ENCODE measurements at places on chromosomes 4 and X. TPM values are rescaled to one million over a fixed set of nuclear protein-coding genes. Genes with fewer than 3 reads are reported as not detected.
A peak's percentile ranks its signal among the peaks of the same experiment; 100 is the strongest.

DNA sequence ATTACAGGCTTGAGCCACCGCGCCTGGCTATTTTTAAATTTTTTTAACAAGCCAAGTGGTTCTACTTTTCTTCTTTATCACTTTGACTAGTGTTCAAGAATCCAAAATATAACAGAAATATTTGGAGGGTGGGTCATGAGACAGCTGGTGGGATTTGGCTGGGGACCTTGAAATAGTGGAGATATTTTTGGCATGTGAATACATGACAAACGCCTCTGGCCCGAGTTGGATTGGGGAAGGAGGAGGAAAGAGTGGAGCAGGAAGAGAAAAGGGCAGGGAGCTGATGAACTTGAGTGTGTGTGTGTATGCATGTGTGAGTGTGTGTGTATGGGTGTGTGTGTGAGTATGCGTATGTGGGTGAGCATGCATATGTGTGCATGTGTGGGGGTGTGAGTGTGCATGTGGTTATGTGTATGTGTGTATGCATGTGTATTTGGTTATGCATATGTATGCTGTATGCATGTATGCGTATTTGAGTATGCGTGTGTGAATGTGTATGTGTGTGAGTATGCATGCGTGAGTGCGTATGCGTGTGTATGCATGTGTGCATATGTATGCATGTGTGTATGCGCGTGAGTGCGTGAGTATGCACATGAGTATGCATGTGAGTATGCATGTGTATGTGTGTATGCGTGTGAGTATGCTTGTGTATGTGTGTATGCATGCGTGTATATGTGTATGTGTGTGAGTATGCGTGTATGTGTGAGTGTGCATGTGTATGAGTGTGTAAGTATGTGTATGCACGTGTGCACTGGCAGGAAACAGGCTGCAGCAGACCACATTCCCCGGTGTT, 49.6 kb downstream of the JADE1 start:
- no peak overlapping the region for H3K4me3 ChIP-seq
- no peak for DNase-seq
- H3K36me3 ChIP-seq, result peaks cover 68% of the 10 kb centered on the region
- H3K4me1 ChIP-seq, result peaks cover 61% of the 10 kb centered on the region

- peak overlapping the region; percentile 57 for H3K4me3 ChIP-seq
- no peaks in the 10 kb centered on the region for H3K27me3 ChIP-seq
- H3K36me3 ChIP-seq, result peaks cover 44% of the 10 kb centered on the region
- H3K27ac ChIP-seq, result peak overlapping the region; percentile 85
- peak; percentile 57 for DNase-seq
These were observed 19.7 kb downstream of the MAEA start for GRCh38 chr4:1309261-1310010.

DNA sequence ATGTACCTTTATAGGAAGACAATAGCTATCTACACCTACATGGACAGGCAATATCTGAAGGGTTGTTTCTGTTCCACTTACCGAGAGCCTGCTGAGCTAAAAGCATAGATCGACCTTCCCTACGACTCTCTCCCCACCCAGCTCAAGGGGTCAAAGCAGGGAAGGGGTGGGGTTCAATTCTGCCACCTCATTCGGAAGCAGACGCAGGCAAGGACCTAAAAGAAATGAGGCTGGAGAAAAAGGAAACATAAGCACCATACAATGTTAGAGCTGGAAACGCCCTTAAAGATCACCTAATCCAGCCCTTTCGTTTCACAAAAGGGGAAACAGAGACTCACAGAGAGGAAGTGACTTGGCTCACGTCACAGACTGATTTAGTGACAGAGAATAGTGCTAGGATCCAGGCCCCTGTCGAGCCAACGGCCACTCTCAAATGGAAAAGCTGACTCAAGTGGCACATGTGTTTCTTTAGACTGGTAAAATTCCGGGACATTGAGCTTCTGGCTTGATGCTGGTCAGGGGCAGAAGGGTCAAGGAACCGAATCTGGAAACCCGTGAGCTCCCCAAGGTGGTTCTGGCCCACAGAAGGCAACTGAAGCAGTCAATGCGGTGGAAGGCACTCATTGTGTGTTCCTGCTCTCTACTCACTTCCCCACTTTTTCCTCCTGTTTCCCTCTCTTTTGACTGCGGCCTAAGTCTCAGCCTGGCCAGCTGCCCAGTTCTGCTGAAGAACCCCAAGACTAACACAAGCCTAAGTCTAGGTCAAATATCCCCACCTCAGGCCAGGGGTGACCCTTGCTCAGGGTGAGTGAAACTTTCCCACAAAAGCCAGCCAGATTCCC, 7.5 kb downstream of the SEPTIN6 start:
- H3K4me1 ChIP-seq, result peaks cover 65% of the 10 kb centered on the region
- peaks cover 58% of the 10 kb centered on the region for H3K36me3 ChIP-seq
- DNase-seq, result peak; percentile 60

- H3K27me3 ChIP-seq, result no peaks in the 10 kb centered on the region
- no peak for DNase-seq
- H3K4me1 ChIP-seq, result peaks cover 12% of the 10 kb centered on the region
- no peak overlapping the region for H3K4me3 ChIP-seq
- H3K36me3 ChIP-seq, result no peaks in the 10 kb centered on the region
- H3K27ac ChIP-seq, result no peak overlapping the region
These were observed 30.5 kb upstream of the RBPJ start for GRCh38 chr4:26290321-26290720.

DNA sequence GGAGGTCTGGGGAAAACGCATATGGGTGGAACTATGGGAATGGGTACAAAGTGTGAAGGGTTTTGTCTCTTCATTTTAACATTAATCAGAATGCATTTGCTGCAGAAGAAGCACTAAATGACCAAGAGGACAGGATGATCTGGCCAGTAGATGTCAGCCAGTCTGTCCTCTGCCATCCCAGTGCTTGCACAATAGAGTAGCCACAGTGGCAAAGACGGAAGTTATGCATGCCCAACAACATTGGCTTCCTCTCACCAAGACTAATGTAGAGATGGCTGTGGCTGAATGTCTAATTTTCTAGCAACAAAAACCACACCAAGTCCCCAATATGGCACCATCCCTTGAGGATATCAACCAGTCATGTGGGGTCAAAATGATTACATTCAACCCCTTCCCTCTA, 45.0 kb upstream of the ARHGEF6 start:
- DNase-seq, result no peak
- no peak overlapping the region for H3K27ac ChIP-seq
- peaks cover 6% of the 10 kb centered on the region for H3K36me3 ChIP-seq
- H3K27me3 ChIP-seq, result no peaks in the 10 kb centered on the region
- H3K4me3 ChIP-seq, result no peak overlapping the region
- no peaks in the 10 kb centered on the region for H3K4me1 ChIP-seq

DNA sequence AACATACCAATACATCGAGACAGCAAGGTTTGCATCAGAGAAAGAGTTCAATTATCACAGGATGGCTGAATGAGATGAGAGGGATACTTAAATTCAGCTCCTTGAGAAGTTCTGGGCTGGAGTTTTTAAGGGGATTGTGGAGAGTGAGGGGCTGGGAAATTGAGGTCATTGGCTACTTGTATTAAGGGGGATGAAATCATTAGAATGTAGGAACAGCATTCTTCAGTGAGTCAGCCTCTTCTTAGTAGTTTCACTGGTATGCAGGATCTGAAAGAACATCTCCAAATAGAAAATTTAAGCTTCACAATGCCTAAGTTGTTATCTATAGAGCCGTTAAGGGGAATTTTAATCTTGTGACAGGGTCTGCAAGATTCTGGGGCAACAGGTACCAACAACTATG, 211.6 kb upstream of the TAPT1 start:
- no peak overlapping the region for H3K27ac ChIP-seq
- no peaks in the 10 kb centered on the region for H3K27me3 ChIP-seq
- H3K36me3 ChIP-seq, result no peaks in the 10 kb centered on the region
- no peaks in the 10 kb centered on the region for H3K4me1 ChIP-seq

- DNase-seq, result no peak
- H3K27me3 ChIP-seq, result no peaks in the 10 kb centered on the region
- H3K36me3 ChIP-seq, result peaks cover 2% of the 10 kb centered on the region
- H3K27ac ChIP-seq, result peak overlapping the region; percentile 76
- no peak overlapping the region for H3K4me3 ChIP-seq
- H3K4me1 ChIP-seq, result peaks cover 17% of the 10 kb centered on the region
These were observed 126.7 kb downstream of the RBM47 start for GRCh38 chr4:40502934-40503333.

DNA sequence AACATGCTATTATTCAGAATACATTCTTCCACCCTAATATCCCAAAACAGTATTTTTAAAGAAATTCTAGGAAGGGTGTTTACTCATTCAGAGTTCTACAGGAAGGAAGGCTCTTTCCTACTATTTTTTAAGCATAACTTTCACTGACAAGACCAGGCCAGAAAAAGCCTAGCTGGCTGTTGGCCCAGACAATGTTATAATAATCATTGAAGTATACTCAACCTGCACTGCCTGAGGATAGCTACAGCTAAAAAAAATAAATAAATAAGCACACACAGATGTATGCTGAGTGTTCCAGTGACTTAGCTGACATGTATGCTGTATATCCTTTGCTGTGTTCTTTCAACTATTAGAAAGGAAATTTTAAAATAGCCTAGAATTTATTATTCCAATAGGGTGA, 145.8 kb upstream of the SPRY1 start:
- DNase-seq, result no peak
- H3K4me3 ChIP-seq, result no peak overlapping the region
- H3K27me3 ChIP-seq, result no peaks in the 10 kb centered on the region

GRCh38 chrX:103367502-103367901, 8.8 kb upstream of the BEX3 start:
- H3K4me1 ChIP-seq, result no peaks in the 10 kb centered on the region
- peaks cover 1% of the 10 kb centered on the region for H3K27me3 ChIP-seq
- no peak overlapping the region for H3K4me3 ChIP-seq
- H3K36me3 ChIP-seq, result no peaks in the 10 kb centered on the region

DNA sequence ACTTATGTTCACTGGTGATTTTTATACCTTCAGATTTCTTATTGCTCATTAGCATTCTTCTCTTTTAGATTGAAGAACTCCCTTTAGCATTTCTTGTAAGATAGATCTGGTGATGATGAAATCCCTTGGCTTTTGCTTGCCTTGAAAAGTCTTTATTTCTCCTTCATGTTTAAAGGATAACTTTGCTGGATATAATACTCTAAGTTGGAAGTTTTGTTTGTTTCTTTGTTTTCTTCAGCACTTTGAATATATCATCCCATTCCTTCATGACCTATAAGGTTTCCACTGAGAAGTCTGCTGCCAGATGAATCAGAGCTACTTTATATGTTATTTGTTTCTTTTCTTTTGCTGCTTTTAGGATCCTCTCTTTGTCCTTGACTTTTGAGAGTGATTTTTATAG, 18.5 kb downstream of the CC2D2A start:
- no peak overlapping the region for H3K4me3 ChIP-seq
- H3K27ac ChIP-seq, result no peak overlapping the region
- peaks cover 11% of the 10 kb centered on the region for H3K27me3 ChIP-seq
- H3K36me3 ChIP-seq, result no peaks in the 10 kb centered on the region
- no peaks in the 10 kb centered on the region for H3K4me1 ChIP-seq
- DNase-seq, result no peak

DNA sequence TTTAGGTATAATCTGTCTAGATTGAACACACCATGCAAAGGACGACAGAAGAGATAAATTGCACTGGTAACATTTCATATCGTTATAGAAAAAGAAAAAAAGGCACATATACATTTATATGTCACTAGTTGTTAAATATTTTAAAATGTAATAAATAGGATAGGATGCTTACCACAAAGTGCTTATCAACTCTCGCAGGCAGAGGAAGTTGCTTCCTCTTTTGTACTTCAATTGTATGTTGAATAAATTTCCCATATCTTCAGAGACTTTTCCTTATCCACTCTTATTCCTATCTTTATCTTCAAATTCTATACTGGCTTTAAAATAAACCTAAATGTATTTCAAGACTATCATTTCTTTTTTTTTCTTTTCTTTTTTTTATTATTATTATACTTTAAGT, 163.3 kb upstream of the SPOCK3 start:
- no peak overlapping the region for H3K4me3 ChIP-seq
- H3K36me3 ChIP-seq, result no peaks in the 10 kb centered on the region
- no peak for DNase-seq
- no peaks in the 10 kb centered on the region for H3K4me1 ChIP-seq
- no peak overlapping the region for H3K27ac ChIP-seq

ARSJ gene
- not detected for total RNA-seq

DNA sequence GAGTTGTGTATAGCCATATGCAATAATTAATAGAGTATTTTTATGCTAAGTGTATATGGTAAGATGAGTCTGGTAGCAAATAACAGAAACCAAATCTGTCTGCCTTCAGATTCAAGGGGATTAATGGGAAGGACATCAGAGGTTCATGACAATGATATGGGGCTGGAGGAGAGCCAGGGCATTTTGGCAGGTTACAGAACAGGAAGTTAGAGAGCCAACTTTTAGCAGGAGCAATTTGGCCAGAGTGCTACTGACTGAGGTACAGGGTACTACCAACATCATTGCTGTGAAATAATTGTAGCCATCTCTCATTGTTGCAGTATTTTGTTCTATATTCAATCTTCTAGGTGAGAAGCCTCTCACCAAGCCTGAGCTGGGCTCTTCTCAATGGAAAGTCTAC, 210.9 kb upstream of the FAM47A start:
- H3K36me3 ChIP-seq, result no peaks in the 10 kb centered on the region
- no peak overlapping the region for H3K4me3 ChIP-seq
- no peak overlapping the region for H3K27ac ChIP-seq
- no peak for DNase-seq
- no peaks in the 10 kb centered on the region for H3K4me1 ChIP-seq

SLC7A11 gene
- total RNA-seq, result 2.2 TPM

- H3K4me1 ChIP-seq, result no peaks in the 10 kb centered on the region
- H3K27ac ChIP-seq, result no peak overlapping the region
- no peaks in the 10 kb centered on the region for H3K36me3 ChIP-seq
- DNase-seq, result no peak
- H3K4me3 ChIP-seq, result no peak overlapping the region
These were observed 96.7 kb downstream of the PPP2R2C start for GRCh38 chr4:6375620-6376295.

REELD1 gene
- 0.20 TPM for total RNA-seq

DNA sequence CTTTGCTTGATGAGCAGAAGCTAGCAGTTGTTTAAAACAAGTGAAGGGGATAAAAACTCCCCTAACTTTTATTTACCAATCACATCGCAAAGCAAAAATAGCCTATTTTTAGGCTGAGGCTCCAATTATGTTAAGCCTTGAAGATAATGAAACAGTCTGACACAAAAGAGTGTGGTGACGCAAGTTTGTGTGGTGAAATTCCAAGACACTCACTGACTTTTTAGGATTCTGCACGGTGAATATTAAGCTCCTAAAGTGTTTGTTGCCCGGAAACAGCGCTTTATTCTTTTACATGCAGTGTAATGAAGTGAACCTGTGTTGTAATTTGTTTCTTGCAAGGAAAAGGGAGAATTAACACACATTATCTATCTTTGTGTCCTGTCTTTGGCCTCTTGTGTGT, 74.8 kb downstream of the POLA1 start:
- peaks cover 32% of the 10 kb centered on the region for H3K36me3 ChIP-seq
- DNase-seq, result no peak
- H3K27ac ChIP-seq, result no peak overlapping the region
- H3K4me1 ChIP-seq, result no peaks in the 10 kb centered on the region
- no peak overlapping the region for H3K4me3 ChIP-seq

DNA sequence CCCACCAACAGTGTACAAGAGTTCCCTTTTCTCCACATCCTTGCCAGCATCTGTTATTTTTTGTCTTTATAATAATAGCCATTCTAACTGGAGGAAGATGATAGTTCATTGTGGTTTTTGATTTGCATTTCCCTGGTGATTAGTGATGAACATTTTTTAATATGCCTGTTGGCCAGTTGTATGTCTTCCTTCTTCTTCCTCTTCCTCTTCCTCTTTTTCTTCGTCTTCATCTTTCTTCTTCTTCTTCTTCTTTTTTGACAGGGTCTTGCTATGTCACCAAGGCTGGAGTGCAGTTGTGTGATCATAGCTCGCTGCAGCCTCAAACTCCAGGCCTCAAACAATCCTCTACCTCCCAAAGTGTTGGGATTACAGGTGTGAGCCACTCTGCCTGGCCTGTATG, 87.4 kb downstream of the CCDC160 start:
- no peak overlapping the region for H3K27ac ChIP-seq
- DNase-seq, result no peak
- no peak overlapping the region for H3K4me3 ChIP-seq
- no peaks in the 10 kb centered on the region for H3K36me3 ChIP-seq
- no peaks in the 10 kb centered on the region for H3K4me1 ChIP-seq

Measured in activated CD4-positive, alpha-beta T cell treated with anti-CD3 and anti-CD28 coated beads, Interleukin-2, amount 10 ng/mL, durations not matched to agents 7 days and 5 days (primary cell).